ENCODE measurements at places on chromosomes 12 and 14.

- DNase-seq, result no peak
Observed at GRCh38 chr12:53131844-53132243, 28.6 kb downstream of the SOAT2 start.

DNA sequence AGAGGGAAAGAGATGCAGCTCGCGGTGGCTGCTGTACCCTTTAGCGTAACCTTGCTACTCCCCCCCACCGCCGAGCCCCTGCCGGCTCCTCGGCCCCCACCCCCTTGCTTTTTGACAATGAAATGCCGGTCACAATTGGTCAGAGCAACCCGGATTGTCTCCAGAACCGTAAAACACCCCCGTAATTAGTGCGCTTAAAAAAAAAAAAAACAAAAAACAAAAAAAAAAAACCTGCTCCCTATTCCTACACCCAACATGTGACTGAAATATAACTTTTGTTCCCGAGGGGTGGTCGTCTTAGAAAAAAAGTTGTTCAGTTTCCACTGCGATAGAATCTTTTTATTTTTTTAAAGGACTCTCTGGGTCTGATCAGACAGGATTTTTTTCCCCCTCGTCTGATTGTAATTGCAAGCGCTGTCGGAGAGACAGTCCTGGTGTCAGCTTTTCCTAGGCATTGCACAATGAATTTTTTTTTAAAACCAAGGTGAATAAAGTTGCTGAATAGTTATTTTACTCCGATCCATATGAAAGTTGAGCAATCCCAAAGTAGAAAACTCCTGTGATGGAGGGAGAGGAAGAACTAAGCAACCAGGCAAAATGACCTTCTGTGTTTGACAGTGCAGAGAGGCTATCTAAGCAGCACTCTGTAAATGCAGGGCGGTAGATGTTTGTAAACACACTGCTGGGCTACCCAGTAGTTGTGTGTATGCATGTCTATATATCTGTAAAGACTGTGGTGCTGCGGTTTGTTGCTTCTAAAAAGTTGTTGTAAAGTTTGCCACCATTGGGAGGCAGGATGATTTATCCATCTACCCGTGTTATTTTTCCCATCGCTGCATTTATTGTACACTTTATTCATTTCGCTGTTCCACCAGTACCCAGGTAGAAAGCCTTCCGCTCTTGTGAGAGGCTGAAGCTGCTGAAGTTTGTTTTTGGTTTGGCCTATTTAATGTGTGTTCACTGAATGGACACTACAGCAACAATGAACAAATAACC lies 1.1 kb downstream of the ETV6 start:
- DNase-seq, result peak; percentile 45

GRCh38 chr14:61646366-61647116 lies 48.8 kb upstream of the HIF1A start:
- peak; percentile 42 for DNase-seq

- peak; percentile 90 for DNase-seq
Observed at GRCh38 chr12:105562199-105562971, 231.9 kb downstream of the C12orf75 start.

GRCh38 chr12:123075087-123075645 lies 75.7 kb downstream of the PITPNM2 start:
- DNase-seq, result no peak

DNA sequence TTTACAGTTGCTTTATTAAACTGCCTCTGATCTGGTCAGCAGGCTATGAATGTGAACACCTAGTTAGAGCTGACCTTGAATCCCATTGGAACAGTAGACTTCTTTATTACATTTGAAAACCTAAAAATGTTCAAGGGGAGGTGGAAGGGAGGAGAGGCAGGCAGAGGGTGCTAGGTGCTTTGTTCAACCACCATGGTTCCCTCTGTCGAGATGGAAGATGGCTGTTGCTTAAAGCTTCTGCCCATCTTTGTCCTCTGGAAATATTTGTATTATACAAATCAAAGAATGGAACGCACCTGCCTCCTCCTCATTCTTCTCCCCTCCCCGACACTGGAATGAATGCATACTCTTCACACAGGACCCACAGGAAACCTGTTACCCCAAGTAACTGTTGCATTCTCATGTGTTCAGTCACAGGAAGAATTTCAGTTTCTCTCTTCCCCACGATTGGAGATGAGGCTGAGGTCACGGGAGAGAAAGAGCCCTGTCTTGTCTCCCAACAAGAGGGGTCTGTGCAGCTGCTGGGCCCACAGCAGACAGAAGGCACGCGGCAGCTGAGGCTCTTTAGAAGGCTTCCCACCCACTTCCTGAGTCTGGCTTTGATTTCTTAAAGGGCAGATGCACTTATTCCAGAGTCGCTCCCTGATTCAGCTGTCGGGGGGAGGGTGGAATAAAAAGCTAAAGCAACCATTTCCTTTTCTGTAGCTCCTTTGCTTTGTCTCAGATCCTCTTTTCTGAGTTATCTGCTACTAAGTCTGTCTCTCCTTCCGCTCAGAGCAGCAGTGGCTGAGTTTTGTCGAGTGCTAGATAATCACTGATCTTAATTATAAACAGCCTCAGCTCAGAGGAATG lies 217.9 kb upstream of the BTG1 start:
- DNase-seq, result peak; percentile 3

- no peak for DNase-seq
Observed at GRCh38 chr14:81144824-81145603, 75.7 kb downstream of the GTF2A1 start.

DNA sequence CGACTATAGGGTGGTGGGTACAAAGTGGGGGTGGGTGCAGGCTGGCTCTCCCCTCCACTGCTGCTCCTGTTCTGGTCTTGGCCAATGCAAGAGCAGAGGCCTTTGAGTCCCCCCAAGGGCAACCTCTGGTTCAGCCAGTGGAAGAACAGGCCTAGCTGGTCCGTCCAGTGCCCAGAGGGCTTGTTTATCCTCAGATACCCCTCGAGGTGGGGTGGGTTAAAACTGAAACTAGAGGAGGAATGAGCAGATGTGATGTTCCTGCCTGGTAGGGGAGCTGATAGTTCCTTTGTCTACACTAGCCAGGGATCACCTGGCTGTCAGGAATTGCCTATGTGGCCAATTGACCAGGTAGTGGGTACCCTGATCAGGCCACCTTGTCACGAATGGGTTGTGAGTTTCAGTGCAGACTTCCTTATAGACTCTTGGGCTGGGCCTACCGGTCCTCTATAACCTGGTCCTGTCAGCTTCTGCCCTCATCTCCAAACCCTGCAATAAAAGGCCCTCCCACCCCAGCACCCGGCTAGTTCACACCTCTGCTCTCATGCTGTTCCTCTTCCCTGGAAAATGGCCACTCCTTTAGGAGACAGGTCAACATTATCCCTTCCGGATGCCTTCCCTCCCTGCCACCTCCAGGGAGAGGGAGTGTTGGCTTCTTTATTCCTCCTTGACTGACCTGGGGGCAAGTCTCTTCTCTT lies 10.7 kb upstream of the HSP90AA1 start:
- DNase-seq, result no peak

DNA sequence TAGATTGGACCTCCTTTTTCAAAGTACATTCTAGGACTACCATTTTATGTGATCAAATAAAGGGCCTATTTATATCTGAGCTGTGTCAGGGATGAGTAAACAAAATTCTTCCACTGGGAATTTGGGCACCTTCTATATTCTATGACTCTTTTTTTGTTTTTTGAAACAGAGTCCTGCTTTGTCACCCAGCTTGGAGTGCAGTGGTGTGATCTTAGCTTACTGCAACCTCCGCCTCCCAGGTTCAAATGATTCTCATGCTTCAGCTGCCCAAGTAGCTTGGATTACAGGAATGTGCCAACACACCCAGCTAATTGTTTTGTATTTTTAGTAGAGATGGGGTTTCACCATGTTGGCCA lies 64.8 kb downstream of the DRAM1 start:
- DNase-seq, result no peak

- peak; percentile 92 for DNase-seq
Observed at GRCh38 chr14:59360923-59361794, 104.0 kb downstream of the GPR135 start.

Measured in fibroblast of pulmonary artery (primary cell).